ENCODE measurements at places on chromosomes 6 and 20. TPM values are rescaled to one million over a fixed set of nuclear protein-coding genes. Genes with fewer than 3 reads are reported as not detected.

DNA sequence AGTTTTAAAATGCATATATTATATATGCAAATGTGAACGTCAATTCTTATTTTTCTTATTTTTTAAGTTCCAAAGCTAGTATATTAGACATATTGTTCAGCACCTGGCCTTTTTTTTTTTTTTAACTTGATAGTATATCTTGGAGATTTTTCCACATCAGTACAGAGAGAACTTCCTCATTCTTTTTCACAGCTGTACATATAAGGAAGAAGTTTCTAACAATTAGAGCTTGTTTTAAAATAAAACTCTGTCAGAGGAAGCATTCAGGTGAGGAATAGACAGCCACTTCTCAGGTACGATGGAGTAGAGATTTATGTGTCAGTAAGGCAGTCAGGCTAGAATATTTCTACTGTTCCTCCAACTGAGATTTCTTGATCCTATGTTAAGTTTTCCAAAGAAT, 233.1 kb upstream of the SUPT3H start:
- no peak for DNase-seq

GRCh38 chr20:8117636-8118035, 14.4 kb upstream of the PLCB1 start:
- DNase-seq: no peak

Gene TSBP1
- not detected for total RNA-seq

GRCh38 chr20:18019068-18019467, 38.6 kb downstream of the OVOL2 start:
- peak; percentile 15 for DNase-seq

- DNase-seq: no peak
Observed at GRCh38 chr20:7123457-7123856, 356.0 kb downstream of the BMP2 start.

Gene E2F3
- total RNA-seq: 7.1 TPM

- DNase-seq: no peak
Observed at GRCh38 chr6:25457516-25457915, 178.3 kb downstream of the CARMIL1 start.

Gene SLC12A5
- not detected for total RNA-seq

DNA sequence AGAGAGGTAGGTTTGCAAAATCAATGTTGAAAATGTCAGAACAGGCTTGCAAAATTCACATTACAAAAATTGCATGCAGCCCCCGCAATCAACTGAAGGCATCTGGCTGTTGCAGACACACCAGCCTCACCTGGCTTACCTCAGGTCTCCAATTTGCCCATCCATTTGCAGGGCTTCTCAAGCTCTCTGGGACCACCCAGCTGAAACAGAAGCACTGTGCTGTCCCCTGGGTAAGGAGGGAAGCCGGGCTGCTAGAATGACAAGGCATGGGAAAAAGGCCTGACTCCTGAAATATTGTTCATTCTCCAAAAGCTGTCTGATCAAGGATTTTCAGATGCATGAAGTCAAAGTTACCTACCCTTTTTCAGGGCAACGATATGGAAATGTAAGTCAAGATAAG, 52.6 kb upstream of the CD93 start:
- no peak for DNase-seq

Gene ADGB
- total RNA-seq: not detected

- DNase-seq: no peak
Observed at GRCh38 chr20:59813126-59813947, 120.1 kb downstream of the SYCP2 start.

All from LHCN-M2 (cell line).